ENCODE measurements at places on chromosomes 1 and 21.

DNA sequence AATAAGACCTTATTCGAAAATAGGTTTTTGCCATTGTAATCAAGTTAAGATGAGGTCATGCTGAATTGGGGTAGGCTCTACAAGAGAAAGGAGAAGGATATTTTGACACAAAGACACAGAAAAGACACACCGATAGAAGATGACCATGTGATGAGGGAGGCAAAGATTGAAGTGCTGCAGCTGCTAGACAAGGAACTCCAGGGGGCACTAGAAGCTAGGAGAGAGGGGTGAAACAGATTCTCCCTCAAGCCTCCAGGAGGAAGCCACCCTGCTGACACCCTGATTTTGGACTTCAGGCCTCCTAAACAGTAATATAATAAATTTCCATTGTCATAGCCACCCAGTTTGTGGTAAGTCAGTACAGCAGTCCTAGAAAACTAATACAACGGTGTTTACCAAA lies 506.8 kb upstream of the CAMK1G start:
- DNase-seq, result peak; percentile 12

GRCh38 chr1:39387452-39387851 lies 104.0 kb upstream of the BMP8A start:
- no peak for DNase-seq

DNA sequence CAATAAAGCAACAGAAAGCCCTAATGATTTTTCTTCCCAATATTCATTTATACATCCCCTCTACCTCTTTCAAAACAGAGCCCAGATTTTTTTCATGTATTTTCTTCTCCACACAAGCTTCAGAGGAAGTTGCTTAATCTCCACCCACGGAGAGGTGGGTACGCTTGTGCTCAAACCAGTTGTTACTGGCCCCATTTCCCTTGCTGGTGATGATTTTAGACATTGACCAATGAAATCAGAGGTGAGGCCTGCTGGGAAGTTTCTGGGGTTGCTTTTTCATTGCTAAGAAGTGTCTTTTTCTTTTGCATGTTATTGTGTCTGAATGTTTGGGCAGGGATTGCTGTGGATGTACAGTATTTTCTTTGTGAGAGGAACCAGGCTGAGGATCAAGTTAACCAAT lies 448.1 kb upstream of the B3GALT2 start:
- no peak for DNase-seq

DNA sequence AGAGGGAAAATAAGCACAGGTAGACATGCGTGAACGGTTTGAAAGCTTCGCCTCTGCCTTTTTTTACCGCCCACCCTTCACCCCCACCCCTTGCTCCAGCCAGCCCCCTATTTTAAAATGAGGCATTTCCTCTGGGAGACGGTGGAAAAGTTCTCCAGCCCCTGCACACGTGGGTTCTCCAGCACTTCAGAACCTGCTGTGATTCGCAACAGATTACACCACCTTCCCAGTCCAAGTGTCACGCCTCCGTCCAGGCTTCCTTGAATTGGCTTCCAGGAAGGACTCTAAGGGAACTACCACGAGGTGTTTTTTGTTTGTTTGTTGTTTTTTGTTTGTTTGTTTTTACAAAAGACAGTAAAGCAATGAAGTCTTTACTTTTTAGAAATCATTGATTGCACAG lies 2.6 kb downstream of the LRRC7 start:
- no peak for DNase-seq

DNA sequence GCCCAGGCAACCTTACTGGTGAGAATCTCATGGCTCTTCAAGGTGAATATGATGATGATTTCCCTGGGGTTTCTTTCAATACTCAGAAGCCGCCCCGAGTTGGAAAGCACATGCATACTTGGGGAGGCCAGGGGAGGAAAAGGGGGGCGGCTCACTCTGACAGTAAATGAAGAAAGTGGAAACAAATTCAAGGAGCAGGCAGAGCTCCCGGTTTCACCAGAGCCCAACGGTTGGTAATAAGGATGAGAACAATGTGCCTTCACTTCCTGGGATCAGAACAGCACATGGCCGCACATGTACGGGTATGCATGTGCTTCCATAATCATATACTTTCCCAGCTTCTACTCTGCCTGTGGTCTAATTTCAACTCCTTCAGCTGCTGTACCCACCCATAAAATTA lies 3.8 kb upstream of the ARHGEF2 start:
- DNase-seq, result no peak

- no peak for DNase-seq
Measured at GRCh38 chr1:31227891-31228568, 11.7 kb downstream of the NKAIN1 start.

DNA sequence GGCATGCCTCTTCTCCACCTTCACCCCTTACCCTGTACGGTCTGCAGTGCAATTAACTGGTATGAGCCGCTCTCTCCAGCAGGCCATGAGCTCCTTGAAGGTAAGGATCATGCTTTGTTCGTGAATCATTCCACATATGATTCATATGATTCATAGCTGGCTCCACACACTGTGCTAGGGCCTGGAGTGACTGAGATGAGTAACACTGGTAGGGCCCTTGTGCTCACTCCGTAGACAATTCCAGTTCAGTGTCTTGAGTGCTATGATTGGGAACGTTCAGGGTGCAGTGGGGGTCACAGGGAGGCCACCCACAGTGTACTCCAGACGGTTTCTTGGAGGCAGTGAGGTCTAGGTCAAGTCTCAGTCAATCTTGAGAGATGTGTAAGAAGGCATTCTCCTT lies 239.8 kb downstream of the LMX1A start:
- DNase-seq, result no peak

DNA sequence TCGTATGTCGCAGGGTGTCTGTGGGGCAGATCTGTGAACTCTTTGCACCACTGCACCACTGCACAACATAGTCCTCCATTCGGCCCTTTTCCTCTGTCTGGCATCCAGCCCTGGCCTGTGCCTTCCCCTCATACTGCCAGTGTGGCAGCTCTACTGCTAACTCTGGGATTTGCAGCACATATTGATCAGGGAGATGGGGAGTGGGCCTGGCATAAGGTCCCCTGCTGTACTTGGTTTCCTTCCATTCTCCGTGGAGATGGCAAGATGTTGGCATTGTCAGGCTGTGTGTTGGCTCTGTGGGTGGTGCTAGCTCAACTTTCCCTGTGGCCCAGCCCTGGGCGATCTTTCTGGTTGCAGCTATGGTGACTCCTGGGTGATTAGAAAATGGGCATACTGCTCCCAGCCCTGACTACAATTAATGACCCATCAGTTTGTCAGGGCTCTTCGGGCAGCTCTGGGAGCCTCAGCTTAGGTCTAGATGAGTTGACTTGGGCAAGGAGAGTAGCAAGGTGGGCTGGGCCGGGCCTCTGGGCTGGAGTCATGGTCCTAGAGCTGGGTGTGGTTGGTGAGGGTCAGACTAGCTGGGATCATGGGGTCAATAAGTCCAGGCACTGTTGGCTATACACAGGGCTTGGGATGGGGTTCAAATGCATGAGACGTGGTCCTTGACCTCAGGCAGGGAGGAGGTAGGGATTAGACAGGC lies 11.4 kb downstream of the PTPRU start:
- DNase-seq, result no peak

- DNase-seq, result no peak
Measured at GRCh38 chr1:156097499-156098178, 15.4 kb upstream of the MEX3A start.

- DNase-seq, result no peak
Measured at GRCh38 chr1:11571906-11572616, 82.2 kb downstream of the FBXO2 start.

- no peak for DNase-seq
Measured at GRCh38 chr1:55081188-55081904, 42.0 kb downstream of the PCSK9 start.

DNA sequence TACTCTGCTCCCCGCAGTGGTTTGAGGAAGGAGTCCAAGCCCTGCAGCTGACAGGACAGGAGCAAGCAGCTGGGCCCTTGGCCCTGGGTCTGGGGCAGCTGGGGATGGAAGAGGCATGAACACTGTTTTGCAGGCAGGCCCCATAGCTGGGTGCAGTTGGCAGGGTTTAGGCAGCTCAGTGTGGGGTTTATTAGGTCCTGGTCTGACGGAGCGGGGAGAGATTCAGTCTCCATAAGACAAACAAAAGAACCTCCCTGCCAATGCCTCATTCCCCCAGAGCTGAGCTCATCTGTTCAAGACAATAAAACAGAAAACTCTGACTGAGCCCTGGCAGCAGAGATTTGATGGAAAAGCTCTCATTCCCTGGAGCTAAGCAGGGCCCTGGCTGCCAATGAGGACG lies 37.3 kb downstream of the OLFML2B start:
- DNase-seq, result no peak

GRCh38 chr1:201825245-201825644 lies 3.7 kb upstream of the IPO9 start:
- DNase-seq, result no peak

DNA sequence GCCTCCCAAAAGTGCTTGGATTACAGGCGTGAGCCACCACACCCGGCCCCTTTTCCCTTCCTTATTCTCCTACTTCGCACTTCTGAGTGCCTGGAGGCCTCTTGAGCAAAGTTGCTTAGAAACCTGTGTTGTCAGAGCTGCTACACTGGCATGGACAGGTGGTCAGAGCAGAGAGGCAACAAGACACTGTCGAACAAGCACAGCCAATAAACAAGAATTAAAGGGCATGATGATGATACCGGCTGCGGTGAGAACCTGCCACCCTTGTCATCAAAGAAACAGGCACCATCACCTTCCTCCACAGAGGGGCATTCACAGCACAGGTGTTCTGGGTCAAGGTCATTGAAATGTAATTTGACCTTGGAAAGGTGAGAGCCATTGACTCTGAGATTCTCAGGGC lies 23.3 kb downstream of the STUM start:
- no peak for DNase-seq

DNA sequence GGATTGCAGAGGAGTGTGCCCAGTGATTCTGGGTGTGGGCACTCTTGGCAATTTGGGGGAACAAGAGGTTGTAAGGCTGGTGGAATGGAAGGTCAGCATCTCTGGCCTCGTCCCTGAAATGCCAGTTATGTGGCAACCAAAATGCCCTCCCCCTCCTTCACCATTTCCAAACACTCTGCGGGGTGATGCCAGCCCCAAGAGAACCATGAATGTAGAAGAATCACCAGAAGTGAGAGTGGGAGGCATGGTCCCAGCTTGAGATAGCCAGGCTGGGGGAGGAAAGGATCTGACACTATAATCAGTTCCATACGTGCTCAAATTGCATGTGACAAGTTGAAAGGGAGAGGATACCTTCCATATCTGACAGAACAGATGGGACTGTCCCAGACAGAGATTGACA lies 88.7 kb upstream of the EDN2 start:
- no peak for DNase-seq

GRCh38 chr1:222582099-222582774 lies 7.5 kb downstream of the TAF1A start:
- DNase-seq, result no peak

GRCh38 chr1:178119628-178120027 lies 25.7 kb downstream of the RASAL2 start:
- no peak for DNase-seq

DNA sequence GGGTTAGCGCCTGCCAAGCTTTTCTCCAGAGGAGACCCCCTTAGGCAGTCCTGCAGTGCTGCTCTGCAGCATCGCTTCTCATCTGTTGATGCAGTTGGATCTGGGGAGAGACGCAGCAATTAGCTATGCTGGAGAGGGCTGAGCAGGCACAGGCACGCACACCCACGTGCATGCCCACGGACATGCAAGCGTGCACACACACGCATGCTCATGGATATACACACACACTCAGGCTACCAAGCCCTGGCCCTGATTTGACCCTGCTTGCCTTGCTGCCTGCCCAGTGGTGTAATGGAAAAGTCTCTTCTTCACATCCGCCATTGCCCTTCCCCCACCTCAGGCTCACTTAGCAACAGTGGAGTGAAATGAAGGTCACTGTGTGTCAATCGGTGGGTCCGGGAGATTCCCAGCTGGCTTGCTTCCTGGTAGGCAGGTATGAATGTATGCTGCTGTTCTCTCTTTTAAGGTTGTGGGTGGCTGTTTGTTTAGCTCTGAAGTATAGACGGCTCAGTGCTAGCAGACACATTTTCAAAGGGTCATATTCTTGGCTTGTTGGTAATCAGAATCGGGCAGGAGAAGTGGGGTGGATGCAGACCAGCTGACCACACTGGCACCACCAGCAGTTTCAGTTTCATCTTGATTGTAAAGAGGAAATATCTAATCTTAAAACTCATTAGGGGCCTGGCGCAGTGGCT lies 9.5 kb downstream of the ATP1B1 start:
- no peak for DNase-seq

- no peak for DNase-seq
Measured at GRCh38 chr1:30368651-30369240, 354.6 kb downstream of the MATN1 start.

DNA sequence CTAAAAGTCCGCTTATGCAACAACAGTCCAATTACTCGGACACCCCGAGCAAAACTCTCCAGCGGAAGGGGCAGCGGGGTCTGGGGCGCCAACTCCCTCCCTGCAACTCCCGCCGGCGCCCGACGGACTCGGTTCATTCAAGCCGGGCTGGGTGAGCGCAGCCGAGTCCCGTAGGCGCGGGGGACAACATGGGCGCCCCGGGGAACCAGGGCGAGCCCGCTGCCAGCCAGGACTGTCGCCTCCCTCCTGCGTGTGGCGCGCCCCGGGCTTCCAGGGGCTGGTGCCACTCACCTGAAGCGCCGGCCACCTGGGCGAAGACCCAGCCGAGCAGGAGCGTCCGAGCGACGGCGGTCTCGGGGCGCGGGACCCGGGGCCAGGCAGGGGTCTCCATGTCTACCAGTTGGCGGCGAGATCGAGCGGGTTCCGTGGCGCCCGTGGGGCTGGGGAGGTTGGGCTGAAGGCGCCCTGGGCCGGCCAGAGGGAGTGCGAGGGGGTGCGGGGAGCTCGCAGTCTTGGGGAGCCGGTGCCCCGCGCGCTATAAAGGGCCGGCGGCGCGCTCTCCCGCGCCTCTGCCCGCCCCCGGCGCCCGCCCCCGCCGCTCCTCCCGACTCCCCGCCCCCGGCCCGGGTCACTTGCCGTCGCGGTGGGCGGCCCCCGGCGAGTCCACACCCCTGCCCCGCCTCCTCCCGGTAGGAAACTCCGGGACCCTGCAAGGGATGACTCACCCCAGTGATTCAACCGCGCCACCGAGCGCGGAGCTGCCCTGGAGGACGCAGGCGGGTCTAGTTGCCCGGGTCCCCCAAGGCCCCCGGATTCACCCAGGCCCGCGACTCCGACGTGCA lies at the start of gene F3:
Gene F3, minus strand, starts transcription at position 514 of the 842 bp plus-strand sequence. Its CDS starts 123 bp downstream, at position 391.
- DNase-seq, result peak; percentile 39

DNA sequence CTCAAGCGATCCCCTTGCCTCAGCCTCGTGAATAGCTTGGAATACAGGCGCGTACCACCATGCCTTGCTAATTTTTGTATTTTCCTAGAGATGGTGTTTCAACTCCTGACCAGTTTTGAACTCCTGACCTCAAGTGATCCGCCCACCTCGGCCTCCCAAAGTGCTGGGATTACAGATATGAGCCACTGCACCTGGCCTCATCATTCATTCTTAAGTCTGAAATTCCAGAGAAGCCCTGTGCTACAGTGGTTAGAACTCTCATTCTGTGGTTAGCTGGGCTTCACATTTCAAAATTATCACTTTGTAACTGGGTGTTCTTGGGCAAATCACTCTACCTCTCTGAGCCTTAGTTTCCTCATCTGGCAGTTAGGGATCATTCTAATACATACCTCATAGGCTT lies 86.1 kb upstream of the POU3F1 start:
- no peak for DNase-seq

GRCh38 chr1:117188816-117189437 lies 21.8 kb downstream of the VTCN1 start:
- no peak for DNase-seq

- DNase-seq, result no peak
Measured at GRCh38 chr1:11492235-11492634, 13.3 kb downstream of the DISP3 start.

Measured in NCI-H1092 (cell line).